ENCODE measurements at places on chromosomes 2 and 18.

DNA sequence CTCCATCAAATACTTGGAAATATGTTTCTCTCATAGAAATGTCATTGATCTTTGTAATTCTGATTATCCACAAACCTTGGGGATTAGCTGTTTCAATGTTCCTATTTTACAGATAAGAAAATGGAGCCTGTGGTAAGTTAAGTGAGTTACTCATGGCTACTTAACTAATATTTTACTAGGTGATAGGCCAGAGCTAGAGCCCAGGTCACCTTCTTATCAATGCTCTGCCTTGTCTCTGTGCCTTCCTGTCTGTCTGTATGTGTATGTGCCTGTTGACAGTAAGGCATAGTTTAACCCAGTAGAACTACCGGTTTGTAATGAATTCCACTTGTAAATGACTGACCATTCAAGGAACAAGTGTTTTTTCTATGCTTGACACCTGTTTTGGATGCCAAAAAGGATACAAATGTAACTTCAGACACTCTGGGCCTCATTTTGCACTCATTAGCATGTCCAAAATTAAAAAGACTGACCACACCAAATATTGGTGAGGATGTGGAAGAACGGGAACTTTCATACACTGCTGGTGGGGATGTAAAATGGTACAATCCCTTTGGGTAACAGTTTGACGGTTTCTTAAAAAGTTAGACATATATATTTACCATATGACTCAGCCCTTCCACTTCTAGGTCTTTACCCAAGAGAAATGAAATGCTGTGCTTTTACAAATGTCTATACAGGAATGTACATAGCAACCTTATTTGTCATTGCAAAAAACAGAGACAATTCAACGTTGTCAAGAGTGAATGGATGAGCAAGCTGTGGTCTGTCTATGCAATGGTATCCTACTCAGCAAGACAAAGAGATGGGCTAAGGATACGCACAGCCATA, 19.6 kb upstream of the IL1A start:
- no peak for DNase-seq

- DNase-seq = no peak
Observed at GRCh38 chr2:177038787-177039484, 173.7 kb upstream of the HNRNPA3 start.

DNA sequence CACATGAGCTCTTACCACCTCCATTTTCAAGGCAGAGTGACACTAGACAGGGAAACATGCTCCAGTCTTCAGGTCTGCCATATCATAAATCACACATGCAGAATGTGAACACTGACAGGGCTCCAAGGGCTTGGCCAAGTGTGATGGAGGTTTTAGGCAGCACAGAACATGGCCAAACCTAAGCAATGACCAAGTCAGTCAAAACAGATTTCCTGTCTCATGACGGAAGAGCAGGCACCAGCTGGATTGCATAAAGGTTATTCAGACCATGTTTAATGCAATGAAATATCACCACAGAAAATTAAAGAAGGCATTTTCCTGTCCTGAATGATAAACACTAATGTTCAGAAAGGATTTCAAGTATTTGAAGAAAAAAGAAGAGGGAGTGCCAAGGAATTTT, 72.5 kb downstream of the SUMO1 start:
- DNase-seq = no peak

DNA sequence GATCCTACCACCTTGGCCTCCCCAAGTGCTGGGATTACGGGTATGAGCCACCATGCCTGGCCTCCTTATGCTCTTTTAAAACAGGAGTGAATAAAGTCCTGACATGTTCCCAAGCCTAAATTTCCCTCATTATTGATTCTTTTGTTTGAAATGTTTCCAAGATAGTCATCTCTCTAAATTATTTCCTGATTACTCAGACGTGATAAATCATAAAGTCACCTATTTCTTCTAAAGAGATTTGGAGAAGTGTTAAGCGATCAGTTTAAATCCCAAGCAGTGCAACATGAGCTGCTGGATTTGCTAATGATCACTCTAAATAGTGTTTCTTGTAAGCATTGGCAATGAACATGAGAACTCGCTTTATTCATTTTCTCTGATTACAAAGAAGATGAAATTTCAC, 51.8 kb downstream of the PMAIP1 start:
- DNase-seq = no peak

DNA sequence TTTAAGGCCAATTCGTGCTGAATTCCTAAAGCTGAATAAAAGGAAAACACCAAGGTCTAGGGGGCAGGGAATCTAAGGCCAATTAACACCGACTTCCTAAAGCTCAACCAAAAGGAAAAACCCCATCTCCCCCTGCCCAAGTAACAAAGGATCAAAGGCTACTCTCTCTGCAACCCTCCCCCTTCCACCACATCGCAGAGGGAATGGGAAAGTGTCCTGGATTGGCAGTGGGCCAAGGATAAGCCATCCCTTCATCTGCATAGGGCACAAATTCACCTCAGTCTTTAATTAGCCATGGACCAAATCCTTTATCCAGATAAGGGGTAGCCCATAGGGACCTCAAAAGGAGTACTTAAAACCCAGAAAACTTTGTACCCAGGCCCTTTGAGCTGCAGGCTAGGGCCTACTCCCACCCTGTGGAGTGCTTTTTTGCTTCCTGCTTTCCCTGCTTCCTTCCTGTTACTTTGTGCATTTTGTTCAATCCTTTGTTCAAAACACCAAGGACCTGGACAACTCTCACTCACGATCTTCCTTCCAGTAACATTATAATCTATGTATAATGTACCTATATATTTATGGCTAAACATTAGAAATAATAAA, 2119.8 kb upstream of the CELF4 start:
- no peak for DNase-seq

DNA sequence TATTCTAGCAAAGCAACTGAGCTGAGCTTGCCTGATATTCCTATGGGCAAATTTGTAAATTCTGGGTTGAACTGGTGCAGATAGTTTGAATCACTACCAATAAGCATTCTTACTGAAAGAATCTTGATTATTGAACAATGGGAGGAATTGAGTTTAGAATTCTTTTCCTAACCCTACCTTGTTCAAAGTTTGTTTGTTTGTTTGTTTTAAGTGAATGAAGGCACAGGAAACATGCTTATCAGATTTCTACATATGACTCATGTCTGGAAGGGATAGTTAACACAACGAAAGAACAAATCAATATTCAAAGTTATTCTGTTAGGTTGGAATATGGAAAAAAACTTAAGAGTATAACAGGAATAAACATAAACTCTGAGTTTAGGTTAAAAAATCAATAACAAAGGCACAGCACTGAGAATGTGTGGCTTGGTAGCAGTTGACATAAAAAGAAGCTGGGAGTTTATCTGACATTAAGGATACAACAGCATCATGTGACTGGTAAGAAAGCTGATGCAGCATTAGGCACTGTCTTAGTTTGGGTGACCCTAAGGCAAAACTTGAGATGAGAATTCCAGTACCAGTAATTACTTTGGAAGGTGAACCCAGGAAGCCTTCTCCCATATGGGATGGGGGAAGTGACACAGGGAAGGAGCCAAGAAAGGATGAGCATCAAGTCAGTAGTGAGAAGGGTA, 20.9 kb downstream of the BOD1L2 start:
- no peak for DNase-seq

- DNase-seq = no peak
Observed at GRCh38 chr18:69326094-69326493, 74.6 kb upstream of the DOK6 start.

GRCh38 chr2:210092791-210093190, 78.4 kb downstream of the KANSL1L start:
- DNase-seq = no peak
